ENCODE measurements at places on chromosomes 5 and 9.

- no peak for DNase-seq
These were observed 15.3 kb downstream of the MVB12B start for GRCh38 chr9:126341902-126342301.

DNA sequence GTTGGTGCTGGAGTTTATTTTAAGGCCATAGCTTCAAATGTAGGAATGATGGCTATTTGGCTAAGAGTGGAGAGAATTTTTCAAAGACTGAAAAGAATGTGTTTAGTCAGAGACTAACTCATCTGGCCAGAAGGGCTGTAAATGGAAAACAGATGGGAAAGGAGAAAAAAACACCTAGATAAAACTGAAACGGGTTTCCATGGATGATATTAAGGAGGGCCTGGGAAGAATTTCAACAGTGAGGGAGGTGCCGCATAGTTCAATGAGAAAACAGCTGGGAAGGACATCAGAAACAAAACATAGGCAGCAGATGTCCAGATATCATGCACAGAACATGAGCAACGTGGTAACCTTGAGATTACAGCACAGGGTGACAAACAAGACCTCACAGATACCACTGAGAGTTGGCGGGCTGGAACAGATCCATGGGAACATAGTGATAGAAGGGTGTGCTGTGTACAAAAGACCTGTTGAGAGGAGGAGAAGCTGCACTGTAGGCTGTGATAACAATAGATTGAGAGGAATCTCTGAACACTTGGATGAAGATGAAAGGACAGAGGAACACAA, 31.2 kb upstream of the RAD23B start:
- peak; percentile 89 for DNase-seq

- DNase-seq, result no peak
These were observed 144.0 kb upstream of the HAPLN1 start for GRCh38 chr5:83864652-83865051.

DNA sequence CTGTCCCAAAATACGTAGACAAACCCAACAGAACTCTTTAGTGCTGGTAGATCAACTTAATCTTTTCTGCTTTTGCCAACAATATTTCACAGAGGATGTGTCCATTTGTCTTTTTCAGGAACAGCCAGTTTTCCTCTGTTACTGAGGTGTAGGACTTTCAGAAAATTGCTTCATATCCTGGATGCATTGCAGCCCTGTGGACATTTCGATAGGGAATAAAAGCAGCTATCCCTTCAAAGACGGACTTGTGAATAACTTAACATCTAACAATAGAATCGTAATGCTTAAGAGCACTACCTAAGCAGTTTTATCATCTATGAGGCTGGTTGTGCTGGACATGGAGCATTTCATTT, 59.7 kb downstream of the PCSK1 start:
- no peak for DNase-seq

GRCh38 chr9:86665416-86665815, 281.9 kb downstream of the GAS1 start:
- DNase-seq, result no peak

DNA sequence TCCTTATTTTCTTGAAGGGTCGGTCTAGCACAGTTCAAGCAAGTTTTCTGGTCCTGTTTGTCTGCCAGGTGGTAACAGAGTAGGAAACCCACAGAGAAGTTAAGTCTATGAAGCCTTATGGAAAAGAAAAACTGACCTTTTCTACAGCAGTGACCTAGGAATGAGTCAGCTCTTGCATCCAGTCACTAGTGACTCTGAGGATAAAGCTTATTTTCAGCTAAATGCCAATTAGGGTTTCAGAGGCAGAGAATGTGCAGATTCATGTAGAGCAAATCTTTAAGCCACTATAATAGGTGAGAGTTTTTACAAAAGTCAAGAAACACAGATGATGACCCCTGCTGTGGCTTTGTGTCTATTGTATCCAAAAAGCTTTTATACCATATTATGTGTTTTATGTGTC, 100.7 kb downstream of the CWC27 start:
- peak; percentile 84 for DNase-seq

- no peak for DNase-seq
These were observed 305.0 kb upstream of the IRX4 start for GRCh38 chr5:2187687-2188086.

DNA sequence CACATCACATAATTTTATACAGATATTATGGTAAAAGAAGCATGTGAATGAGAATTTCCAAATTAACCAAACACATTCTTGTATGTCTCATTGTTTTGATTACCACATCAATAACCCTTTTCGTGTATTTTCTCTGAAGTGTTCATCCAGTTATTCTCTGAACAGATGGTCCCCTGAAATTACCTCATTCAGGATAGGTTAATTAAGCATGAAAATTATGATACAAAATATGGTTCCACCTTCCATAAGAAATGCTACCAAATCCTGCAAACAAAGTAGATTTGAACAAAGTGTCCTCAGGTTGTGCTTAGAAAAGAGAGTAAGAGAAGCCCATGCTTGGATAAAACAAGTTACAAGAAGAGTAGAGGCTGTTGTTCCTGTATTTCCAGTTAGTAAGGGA, 83.1 kb upstream of the LMNB1 start:
- no peak for DNase-seq

DNA sequence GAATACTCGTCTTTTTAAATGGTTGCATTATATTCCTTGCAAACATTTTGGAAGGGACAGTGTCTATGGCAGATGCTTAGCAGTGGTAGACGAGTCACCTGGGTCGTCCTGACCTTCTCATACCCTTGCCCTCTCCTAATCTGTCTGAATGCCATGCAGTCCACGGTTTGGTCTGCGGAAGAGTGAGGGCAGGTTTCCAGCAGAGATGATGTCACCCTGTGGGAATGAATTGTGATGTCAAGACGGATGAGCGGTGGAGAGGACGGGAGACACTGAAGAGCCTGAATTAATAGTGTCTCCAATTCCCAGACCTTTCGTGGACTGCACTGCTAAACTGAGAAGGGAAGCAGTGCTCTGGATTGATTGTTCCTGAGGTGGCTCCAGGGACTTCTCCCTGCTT, 329.0 kb upstream of the PANK3 start:
- DNase-seq, result peak; percentile 31

DNA sequence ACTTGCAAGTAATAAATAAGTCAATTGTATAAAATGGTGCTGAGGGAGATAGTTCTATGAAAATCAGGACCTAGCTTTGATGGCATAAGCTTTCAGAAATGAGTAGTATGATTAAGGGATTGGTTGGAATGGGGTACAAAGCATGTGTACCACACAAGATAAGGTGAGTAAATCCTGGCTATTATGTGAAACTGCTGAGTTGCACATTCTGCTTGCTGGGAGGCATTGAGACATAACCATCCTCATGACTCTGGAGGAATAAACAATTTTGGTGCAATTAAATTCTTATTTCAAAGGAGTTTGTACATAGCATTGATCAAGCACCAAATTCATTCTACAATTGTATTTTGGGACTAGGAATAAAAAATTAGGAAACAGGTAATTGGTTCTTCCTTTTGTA, 755.2 kb upstream of the ACO1 start:
- no peak for DNase-seq

DNA sequence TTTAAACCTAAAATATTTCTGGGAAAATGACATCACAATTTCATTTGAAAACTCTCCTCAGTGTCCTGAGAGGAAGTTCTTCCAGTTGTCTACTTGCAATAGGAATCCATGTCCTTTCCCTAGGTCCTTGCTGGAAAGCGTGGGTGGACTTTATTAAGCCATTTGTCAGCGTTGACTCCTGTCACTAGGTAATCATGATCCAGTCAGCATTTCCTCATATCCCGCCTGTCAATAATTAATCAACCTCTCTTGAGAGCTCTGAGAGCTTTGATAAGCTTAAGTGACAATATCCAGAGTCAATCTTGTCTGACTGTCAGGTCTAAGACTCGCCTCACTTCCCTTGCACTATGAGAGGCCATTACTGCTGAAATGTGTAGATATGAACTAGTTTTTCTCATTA, 107.2 kb upstream of the SLIT3 start:
- DNase-seq, result no peak

GRCh38 chr5:121945261-121945660, 16.5 kb upstream of the SRFBP1 start:
- DNase-seq, result no peak

Data from iris pigment epithelial cell (primary cell).